ENCODE measurements at places on chromosomes 13 and 19.

DNA sequence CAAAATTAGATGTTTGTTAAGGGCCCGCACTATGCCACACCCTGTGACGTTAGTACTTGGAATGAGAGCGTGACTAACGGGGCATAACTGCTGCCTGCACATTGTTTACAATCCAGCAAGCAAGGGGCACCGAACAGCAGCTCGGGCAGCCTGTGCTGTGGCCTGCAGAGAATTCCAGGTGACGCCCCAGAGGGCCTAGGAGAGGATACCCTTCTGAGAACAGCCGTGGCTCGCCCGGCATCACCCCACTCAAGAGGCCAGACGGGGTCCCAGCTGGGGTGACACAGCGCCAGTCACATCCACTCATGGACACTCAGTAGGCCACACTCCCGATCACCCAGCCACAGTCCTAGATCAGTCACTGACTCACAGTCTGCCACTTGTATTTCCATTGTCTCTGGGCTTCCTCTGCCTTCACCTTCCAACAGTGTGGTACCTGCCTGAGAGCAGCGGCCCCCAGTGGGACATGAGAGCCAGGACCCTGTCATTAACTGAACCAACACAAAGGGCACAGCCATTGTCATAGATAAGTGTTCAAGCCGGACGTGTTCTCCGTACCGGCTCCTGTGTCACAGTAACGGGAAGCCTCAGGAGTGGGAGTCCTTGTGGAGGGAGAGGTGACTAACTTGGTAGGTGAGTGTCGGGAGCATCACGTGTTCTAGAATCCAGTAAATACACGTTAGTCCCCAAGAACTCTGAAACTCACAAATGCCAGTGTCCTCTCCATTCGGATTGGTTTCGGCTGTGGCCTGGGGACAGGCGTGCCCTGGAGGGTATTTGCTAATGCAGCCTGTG is 7.5 kb downstream of the ZNF331 start:
- DNase-seq, result no peak

DNA sequence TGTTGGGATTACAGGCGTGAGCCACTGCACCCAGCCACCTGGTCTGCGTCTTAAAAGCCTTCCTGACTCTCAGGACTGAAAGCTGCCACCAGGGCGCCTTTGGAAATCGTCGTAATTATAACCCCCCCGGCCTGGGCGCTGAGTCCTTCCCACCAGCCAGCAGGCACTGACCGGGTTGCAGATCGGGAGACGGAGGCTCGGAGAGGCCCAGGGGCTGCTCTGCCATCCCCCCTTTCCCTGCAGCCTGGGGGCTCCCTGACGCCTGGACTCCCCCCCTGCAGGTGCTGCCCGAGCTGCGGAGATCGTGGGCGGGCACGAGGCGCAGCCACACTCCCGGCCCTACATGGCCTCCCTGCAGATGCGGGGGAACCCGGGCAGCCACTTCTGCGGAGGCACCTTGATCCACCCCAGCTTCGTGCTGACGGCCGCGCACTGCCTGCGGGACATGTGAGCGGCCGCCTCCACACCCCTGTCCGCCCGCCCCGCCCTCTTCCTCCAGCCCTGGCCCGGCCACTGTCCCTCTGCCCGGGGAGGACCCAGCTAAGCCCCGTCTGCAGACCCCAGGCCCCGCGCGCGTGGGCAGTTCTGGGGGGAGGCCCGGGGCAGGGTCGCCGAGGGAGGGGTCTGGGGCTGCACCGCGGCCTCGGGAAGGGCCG is 2.5 kb downstream of the PRTN3 start:
- no peak for DNase-seq

DNA sequence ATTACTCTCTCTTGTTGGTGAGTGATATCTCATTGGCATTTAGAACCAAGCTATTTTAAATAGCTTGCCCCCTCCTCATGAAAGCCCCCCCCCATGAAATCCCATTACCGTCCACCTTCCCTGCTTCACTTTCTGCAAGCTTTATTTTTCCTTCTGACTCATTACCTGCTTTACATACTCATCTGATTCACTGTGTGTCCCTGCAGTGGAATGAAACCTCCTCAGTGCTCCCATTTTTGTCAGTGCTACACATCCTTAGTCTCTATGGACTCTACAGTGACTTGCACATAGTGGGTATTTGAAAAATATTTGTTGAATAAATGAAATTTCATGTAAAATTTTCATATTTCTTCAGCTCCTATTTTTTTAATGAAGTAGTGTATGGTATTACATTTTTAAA is 62.3 kb downstream of the DOCK9 start:
- DNase-seq, result no peak

DNA sequence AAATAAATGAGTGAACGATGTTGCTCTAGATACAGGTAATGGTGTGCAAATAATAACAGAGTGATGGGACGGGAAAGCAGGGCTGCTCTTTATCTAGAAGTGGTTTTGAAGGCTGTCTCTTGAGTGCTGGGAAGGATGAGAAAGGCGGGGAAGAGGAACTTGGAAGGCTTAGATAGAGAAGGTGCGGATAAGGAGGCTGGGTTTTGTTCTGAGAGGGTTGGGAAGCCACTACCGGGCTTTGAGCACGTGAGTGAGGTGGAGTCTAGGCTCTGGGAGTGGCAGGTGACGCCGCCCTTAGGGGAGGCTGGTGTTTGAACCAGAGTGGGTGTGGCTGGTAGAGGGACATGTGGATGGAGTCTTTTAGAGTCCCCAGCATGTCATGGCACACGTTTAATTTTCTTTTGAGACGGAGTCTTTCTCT is 811 bp downstream of the ARMC6 start:
- peak; percentile 21 for DNase-seq

DNA sequence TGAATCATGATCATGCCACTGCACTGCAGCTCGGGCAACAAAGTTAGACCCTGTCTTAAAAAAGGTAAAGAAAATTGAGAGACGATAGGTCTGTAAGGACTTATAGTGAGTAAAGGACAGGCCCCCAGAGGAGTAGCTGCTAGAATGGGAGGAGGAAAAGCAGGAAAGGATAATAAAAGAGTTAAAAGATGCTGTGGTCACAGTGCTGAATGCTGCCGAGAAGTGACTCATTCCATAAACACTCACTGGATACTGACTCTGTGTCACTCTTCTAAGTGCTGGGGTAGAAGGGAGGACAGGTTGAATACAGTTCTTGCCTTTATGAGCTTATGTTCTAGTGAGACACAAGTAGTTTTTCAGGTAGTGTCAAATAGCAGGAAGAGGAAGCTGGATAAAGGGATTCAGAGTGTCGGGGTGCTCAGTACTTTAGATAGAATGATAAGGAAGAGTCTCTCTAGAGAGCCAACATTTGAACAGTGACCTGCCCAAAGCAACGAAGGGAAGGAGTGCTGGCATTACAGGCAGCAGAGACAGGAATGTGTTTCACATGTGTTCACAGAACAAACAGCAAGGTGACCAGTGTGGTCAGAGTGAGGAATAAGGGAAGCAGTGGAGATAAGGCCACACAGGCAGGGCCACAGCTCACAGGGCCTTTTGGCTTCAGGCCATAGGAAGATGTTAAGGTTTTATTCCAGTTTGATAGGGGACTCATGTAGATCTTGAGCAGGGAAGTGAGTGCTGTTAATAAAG is 1240.5 kb downstream of the UQCRFS1 start:
- no peak for DNase-seq

GRCh38 chr19:41327576-41328156 is 17.7 kb downstream of the CCDC97 start:
- no peak for DNase-seq

DNA sequence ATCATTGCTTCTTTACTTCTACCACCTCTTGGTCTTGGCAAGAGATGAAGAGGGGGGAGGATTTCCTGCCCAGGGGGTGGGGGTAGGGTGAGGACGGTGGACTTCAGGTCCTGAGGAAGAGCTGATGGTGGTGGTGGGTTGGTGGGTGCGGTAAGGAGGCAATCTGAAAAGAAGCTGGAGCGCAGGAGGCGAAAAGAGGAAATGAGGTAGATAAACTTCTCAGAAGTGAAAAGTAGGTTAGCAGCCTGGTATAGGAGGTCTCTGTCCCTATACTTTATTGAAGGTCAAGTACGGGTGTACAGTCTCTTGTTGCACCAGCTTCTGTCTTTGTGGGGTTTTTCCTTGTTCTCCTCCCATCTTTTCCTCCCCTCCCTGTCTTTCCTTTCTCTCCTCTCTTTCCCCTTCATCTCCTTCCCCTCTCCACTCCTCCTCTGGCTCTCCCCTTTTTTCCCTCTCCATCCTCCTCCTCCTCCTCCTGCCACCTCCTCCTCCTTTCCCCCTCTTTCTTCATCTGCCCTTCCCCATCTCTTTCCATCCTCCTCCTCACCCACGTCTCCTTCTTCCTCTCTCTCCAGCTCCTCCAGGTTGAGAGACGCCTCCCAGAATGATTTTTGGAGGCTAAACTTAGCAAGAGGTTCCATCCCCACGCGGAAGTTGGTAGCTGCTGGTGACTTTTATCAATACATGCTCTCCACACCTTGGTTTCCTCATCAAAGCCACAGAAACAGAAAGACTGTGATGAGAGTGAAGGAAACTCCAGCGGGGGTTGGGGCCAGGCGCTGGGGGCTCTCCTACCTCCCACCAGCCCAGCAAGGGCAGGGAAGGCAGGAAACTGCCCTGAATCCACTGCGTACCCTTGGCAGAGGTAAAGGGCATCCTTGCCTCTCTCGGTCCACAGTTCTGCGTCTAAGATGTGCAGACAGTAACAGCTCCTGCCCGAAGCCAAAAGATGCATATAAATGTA is 15.3 kb downstream of the TNFSF14 start:
- DNase-seq, result no peak

DNA sequence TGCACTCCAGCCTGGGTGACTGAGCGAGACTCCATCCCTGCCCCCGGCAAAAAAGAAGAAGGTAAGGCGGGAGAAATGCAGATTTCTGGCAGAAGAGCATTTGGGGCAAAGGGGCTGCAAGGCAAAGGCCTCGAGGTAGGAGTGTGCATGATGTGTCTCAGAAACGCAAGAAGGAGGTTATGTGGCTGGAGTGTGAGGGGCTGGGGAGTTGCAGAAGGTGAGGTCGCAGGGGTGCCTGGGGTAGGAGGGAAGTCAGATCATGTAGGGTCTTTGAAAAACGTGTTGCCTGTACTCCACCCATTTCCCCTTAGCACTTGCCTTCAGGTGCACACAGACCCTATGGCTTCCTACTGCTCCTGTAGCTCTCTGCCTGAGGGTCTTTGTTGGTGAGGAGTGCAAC is 29.9 kb downstream of the KCTD15 start:
- DNase-seq, result no peak

- DNase-seq, result no peak
Observed at GRCh38 chr13:30810261-30810701, 74.9 kb downstream of the ALOX5AP start.

DNA sequence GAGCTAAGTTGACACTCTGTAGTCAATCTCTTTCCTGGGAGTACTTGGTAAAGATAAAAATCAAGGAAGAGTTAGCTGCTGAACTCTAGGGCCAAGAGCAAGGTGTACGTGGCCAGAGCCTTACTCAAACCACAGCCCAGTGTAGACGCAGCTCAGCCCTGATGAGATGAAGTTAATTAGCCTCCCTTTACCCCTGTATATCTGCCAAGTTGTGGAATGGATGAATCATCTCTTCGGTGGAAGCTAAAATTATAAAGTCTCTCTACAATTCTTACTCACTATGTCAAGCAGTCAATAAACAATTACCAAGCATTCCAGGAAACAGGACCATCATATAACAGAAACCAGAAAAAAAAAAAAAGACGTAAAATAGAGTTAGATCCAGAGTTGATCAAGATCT is 146.9 kb upstream of the UFM1 start:
- DNase-seq, result no peak

- DNase-seq, result no peak
Observed at GRCh38 chr19:2702170-2703076, at the start of gene GNG7. TSS of gene GNG7 (minus strand) at chr19:2702694. CDS start at chr19:2520688, 182,006 bp downstream.

GRCh38 chr13:111623208-111623607 is 302.8 kb downstream of the TEX29 start:
- DNase-seq, result no peak

- DNase-seq, result peak; percentile 100
Observed at GRCh38 chr19:38849860-38850435, at the start of gene HNRNPL. TSS of gene HNRNPL (minus strand) at chr19:38849986. CDS start at chr19:38849966, 20 bp downstream.

- DNase-seq, result no peak
Observed at GRCh38 chr13:73440296-73440895, 381.6 kb downstream of the KLF5 start.

GRCh38 chr13:111145506-111145905 is 30.4 kb downstream of the ARHGEF7 start:
- no peak for DNase-seq

GRCh38 chr13:59880468-59880867 is 283.3 kb downstream of the DIAPH3 start:
- DNase-seq, result no peak

DNA sequence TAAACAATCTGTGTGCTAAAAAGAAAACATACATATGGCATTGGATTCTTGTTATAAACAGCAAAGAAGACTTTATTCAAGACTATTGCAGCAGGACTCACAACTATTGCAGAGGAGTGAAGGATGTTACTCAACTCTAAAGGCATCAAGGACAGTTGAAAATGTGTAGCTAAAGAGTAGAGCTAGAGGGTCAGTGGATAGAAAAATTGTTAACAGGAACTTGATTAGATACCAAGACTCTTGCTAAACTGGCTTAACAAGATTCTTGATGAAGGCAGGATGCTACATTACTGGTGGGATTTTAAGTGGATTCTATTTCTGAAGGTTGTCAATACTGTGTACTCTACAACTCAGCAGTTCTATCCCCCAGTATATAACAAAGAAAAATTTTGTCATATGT is 1183.3 kb downstream of the SLITRK1 start:
- DNase-seq, result no peak

GRCh38 chr19:33285441-33285927 is 16.9 kb downstream of the CEBPA start:
- DNase-seq, result no peak

GRCh38 chr13:40376867-40377535 is 289.4 kb downstream of the FOXO1 start:
- DNase-seq, result no peak

- no peak for DNase-seq
Observed at GRCh38 chr19:47272448-47273312, 2.0 kb upstream of the INAFM1 start.

GRCh38 chr13:45909673-45910072 is 58.1 kb upstream of the SIAH3 start:
- no peak for DNase-seq

DNA sequence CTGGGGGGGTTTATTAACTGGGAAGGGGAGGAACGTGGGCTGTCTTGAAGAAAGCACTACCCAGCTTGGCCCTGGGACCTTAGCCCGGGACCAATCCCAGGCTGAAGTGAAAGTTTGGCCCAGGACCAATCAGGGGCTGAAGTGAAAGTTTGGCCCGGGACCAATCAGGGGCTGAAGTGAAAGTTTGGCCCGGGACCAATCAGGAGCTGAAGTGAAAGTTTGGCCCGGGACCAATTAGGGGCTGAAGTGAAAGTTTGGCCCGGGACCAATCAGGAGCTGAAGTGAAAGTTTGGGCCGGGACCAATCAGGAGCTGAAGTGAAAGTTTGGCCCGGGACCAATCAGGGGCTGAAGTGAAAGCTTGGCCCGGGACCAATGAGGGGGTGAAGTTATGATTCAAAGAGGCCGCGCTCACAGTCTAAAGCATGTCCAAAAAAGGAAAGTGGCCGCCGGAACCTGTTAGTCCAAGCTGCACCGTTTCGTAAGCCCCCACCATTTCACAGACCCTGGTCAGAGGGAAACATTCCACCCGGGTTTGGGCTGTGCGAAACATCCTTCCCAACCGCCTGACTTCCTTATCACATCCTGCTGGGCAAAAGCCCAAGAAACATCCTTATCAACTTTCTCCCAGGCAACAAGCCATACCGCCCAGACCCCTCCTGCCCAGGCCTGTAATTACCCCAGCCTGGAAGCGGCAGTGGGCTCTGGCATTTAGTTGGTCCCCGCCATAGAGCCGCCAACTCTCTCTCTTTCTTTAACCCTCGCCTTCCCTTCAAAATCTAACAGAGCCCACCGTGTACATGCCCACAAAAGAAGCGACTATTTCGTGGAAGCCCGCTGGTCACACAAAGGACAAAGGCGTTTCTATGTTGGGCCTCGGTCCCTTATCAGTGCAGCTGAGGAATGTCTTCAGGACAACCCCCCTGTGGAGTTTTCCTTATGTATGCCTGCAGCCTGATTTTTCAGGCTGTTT is 1.1 kb downstream of the ZNF850 start:
- no peak for DNase-seq
